NCI-H1930 (cell line): ENCODE measurements at places on chromosomes 7 and 10.

- no peak for DNase-seq
Measured at GRCh38 chr7:16411391-16411790, 9.9 kb downstream of the CRPPA start.

- DNase-seq: no peak
Measured at GRCh38 chr7:106345421-106346166, 60.8 kb upstream of the NAMPT start.

DNA sequence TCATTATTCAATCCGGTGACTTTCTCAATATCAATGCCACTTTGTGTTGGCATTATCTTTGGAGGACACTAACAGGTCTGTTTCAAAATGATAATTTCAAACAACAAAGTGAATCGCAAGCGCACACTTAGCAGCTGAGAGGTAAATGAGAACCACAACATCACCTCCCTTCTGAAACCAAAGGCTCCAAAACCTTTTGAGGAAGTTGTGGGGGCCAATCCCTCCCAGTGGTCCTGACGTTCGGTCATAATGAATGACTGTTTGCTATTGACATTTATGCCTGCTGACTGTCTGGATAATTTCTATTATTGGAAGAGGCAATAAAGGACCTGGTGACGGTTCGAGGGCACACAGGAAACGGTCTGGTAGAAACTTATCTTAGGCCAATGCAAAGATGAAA is 1.8 kb downstream of the ADARB2 start:
- no peak for DNase-seq

- DNase-seq: no peak
Measured at GRCh38 chr7:95105627-95106026, 198.2 kb downstream of the PPP1R9A start.
